Fibroblast of skin of right quadriceps (primary cell): ENCODE measurements at places on chromosomes 6 and 20.
A peak's percentile ranks its signal among the peaks of the same experiment; 100 is the strongest.

- peak; percentile 48 for DNase-seq
Observed at GRCh38 chr6:153210083-153210482, 79.0 kb upstream of the RGS17 start.

DNA sequence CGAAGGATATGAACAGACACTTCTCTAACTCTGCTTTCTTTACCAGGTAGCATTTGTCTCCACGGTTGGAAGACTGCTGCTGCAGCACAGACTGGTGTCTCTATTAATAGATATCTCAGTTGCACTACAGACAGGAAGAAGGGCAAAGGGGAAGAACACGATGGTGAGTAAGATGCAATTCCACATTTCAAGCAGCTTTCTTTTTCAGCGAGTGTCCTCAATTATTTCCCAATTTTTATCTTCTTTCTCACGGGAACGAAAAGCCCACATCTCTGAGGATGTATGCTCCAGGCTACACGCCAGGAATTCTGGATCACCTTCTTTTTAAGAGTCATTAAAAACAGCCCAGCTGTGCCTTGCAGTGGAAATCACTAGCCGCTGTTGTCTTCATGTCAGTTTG lies 311.6 kb upstream of the ECI2 start:
- peak; percentile 58 for DNase-seq

- DNase-seq = no peak
Observed at GRCh38 chr6:19434065-19434464, 403.1 kb upstream of the ID4 start.

DNA sequence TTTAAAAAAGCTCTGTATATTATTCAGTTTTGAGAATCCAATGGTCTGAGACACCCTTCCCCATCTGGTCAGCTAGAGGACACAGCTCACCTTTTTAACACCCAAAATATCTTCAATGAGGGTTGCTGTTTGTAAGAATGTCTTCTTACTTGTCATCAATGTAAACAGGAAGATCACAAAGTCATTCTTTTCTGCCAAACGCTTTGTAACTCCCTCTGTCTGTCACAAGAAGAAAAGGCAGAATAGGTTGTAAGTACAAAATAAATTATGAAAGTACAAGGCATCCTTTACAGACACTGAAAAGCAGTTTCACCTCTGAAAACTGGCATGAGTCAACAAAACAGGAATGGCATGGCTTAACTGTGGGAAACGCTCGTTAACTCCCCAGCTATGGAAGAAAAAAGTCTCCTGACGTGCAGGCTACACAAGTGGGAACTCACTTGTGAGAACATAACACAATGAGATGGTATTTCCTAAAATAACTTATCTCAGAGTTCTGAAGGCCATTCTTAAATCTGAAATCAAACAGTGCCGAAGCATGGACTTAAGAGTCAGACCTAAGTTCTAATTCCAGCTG lies 42.7 kb downstream of the TRPC4AP start:
- DNase-seq = no peak

- no peak for DNase-seq
Observed at GRCh38 chr6:4682431-4683097, 93.6 kb upstream of the CDYL start.

- DNase-seq = peak; percentile 84
Observed at GRCh38 chr20:11432407-11432806, 485.3 kb upstream of the BTBD3 start.

GRCh38 chr6:139161169-139161568 lies 26.3 kb downstream of the HECA start:
- DNase-seq = peak; percentile 40

GRCh38 chr6:6997263-6998193 lies 110.2 kb upstream of the RREB1 start:
- no peak for DNase-seq

- DNase-seq = no peak
Observed at GRCh38 chr20:35888657-35889056, 65.6 kb downstream of the SCAND1 start.

DNA sequence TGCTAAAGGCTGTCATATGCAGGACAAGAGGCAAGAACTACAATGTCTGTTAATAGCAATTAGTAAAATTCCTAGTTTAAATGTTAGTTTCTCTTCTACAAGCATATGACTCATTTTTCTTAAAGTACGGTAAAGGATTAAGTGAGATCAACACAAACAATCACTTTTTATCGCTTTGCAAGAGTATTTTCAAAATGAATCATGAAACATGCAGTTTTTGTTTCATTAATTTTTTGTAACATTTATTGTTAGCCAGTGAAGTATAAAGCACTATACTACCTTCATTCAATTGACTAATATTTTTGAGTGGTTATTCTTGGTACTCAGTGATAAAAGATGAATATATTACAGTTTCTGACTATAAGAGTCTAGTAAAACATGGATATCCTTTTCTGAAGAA lies 138.6 kb downstream of the AHI1 start:
- DNase-seq = peak; percentile 51

DNA sequence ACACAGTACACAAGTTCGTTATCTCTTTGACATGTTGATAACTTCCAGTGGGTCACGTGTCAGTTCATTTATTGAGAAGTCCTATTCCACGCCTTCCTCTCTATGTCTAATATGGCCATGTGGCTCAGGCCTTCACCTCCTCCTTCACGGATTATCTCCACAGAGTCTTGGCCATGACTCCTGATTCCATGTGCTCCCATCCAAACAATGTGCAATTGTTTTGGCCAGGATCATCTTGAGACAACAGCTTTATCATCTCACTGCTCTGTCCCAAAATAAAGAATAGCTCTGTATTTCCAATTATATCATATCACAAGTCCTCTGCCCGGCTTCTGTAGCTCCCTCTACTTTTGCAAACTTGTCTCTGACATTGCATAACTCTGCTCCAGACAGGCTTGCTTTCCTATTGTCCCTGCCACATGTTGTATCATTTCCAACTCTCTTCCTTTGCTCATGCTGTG lies 11.1 kb upstream of the TXNDC5 start:
- no peak for DNase-seq

DNA sequence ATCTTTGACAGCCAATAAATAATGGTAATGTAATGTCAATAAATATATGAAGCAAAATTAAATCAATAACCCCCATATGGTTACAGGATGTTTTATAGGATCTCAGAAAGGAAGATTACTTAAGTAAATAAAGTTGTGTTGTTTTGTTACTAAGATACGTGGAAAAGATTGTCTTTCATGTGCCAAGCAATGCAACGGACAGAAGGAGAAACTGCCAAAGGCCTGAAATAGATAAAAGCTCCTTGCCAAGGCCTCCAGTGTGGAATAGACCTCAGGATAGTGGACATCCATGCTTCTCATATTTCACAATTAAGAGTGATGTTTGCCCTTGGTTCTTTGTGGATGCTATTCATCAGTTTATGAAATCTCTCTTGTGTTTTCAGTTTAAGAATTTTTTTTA lies 16.4 kb upstream of the FNDC1 start:
- DNase-seq = no peak

GRCh38 chr6:26554697-26555504 lies 16.7 kb downstream of the HMGN4 start:
- DNase-seq = peak; percentile 80

DNA sequence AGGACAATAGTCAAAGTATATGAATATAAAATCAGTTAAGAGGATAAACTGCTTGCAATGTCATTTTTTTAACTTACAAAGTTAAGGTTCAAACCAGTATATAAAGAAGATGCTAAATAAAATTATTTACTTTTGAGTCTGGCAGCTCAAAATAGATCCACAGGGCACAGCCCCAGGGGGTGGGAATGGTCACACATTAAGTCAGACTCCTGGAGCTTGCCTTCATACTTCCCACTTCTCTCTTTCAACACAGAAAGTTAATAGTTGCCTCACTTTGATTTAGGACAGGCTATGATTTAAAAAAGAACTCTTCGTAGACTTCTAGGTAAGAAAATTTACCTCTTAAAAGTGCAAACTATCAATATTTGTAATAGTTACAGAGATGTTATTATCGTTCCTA lies 158.3 kb upstream of the RUNX2 start:
- no peak for DNase-seq

DNA sequence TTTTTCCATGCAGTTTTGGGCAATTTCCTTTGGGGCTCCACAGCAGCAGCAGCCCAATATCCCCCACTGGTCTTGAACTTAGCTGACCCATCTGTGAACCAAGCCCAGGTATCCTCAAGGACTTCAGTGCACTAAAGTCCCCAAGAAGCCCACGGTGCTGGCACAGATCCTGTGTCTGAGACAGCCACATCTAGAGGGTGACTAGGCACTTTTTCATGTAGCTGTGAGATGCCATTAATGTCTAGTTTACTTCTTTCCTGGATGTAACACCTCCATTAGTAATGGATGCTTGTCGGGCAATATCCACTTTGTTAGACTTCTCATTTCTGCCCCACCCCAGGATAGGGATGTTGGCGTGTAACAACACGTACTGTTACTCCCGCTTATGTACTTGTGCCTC lies 176.2 kb upstream of the PROKR2 start:
- no peak for DNase-seq

GRCh38 chr6:13924949-13925881 lies at the start of gene RNF182:
TSS of gene RNF182 (plus strand) at chr6:13924952. CDS start at chr6:13977120, 52,168 bp downstream.
- no peak for DNase-seq

DNA sequence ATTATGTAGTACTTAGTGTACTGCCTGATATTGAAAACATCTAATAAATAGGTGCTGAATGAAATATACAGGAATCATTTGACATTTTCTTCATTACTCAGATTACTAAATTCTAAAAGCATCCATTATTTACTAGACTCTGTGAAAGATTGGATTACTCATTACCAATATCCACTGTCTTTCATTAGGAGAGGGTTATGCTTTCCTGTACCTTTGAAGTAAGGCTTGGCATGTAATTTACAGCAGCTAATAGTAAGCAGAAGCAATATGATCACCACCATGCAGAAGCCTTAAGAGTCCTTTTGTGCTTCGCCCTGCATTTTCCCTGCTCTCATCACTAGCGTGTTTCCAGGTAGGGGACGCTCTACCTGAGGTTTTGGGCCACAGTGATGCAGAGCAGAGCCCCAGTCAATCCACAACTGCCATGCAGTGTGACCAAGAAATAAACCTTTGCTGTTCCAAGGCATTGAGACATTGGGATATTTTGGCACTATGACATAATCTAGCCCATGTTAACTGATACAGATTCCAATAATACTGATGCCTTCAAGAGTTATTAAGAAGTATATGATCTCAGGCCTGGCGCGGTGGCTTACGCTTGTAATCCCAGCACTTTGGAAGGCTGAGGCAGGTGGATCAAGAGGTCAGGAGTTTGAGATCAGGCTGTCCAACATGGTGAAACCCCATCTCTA lies 502.8 kb upstream of the MARCKS start:
- DNase-seq = no peak

DNA sequence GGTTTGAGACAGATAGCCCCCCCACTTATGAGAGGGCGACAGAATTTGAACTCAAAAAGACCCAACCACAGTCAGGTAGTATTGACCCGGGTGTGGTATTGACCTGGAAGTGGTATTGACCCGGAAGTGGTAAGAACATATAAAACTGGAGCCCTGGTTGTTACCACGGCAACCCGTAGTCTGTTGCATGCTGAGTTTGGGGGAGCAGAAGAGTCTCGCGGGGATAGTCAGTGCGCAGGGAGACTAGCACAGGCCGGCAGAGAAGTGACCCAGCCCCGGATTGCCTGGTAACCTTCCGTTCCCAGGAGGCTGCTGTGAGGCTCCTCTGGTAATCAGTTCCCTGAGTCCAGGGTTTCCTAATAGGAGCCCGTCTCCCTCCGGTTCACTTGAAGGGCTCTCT lies 96.2 kb downstream of the SNX5 start:
- no peak for DNase-seq

DNA sequence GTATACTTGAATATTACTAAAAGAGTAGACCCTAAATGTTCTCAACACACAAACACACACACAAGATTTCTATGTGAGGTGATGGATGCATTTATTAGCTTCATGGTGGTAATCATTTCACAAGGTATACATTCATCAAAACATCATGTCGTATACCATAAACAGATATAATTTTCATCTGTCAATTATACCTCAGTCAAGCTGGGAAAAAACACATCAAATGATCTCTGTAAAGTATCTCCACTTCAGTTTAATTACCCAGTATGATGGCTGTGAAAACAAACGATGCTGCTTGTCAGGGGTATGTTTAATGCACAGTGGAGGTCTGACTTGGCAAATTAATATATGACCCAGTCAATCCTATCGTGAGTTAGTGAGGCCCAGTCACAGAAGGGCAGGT lies 157.2 kb downstream of the MTFR2 start:
- no peak for DNase-seq

DNA sequence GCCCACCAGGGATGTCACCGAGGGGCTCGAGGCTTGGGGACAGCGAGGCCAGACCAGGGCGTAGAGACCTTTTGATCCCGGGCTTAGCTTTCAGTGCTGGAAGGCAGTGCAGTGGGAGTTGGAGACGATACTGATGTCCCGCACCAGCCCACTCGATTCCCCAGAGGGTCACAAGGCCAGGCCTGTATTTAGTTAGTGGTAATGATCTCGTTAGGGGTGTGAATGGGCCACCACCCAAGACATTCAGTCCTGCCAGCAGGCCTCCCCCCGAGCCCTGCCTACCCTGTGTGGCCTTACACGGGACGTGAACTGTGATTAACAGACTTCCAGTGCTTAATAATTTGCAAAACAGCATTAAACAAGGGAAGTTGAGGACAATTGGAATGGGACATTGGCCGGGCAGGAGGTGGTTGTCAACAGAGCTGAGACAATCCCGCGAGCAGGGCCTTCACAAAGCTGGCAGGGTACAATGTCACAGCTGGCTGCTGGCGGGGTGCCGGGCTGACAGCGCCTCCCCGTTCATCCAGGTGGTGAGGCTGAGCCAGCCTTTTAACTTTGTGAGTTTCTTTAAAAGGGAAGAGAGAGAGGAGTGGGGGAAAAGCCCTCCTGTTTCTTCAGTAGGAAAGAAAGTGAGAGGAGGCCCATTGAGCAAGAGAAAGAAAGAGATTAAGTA lies 175.3 kb upstream of the RALGAPA2 start:
- no peak for DNase-seq

DNA sequence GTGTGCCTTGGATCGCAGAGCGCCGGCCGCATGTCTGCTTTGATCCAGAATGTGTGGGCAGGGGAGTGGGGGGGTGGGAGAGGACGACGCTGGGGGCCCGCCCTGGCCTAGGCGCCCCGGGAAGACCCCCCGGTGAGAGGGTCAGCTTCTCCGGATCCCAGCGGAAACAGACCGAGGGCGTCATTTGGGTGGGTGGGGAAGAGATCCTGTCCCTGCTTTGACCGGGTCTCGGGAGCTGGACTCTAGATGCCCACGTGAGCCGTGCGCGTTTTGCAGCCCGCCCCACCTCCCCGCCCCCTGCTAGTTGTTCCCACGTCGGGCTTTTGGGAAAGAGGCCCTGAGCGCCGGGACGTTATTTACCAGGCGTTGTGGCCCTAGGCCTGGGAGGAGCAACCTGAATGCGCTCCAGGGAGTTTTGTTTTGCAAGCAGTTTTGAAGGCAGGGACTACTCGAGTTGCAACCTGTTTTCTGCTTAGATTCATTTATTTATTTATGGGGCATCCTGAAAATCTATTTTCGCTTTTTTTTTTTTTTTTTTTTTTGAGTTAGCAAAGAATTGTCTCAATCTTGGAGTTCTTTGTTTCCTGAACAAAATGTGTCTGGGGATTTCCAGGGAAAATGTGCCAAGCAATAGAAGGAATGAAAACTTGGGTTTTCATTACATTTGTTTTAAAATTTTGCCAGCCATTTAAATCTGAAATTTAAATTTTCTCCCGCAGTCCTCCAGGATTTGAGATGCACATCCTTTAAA lies 1.6 kb downstream of the DSP start:
- peak; percentile 58 for DNase-seq

GRCh38 chr6:22621701-22622100 lies 52.3 kb downstream of the HDGFL1 start:
- no peak for DNase-seq
